AG10803 (cell line): ENCODE measurements at places on chromosomes 5 and 9.
A peak's percentile ranks its signal among the peaks of the same experiment; 100 is the strongest.

GRCh38 chr5:162128117-162128516, 60.5 kb downstream of the GABRG2 start:
- no peak for DNase-seq

DNA sequence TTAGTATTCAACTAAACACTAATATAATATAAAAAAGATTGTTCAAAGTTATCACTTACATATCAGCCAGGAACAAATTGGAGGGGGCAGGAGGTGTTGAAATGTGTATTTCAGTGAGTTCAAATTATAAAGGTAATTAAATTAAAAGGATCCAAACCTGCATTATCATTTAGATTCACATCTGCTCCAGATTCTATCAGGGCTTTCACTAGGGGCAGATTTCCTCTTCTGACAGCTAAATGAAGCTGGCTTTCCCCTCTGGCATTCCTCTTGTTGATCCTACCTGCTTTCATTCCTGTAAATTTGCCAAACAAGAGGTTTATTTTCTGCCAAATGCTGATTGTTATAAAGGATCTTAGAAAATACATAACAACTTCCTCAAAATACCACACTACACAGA, 86.3 kb upstream of the GCNT4 start:
- DNase-seq, result no peak

GRCh38 chr9:3809724-3810123, 283.9 kb upstream of the RFX3 start:
- DNase-seq, result peak; percentile 53

GRCh38 chr5:600886-601541, 11.1 kb upstream of the CEP72 start:
- DNase-seq, result no peak

DNA sequence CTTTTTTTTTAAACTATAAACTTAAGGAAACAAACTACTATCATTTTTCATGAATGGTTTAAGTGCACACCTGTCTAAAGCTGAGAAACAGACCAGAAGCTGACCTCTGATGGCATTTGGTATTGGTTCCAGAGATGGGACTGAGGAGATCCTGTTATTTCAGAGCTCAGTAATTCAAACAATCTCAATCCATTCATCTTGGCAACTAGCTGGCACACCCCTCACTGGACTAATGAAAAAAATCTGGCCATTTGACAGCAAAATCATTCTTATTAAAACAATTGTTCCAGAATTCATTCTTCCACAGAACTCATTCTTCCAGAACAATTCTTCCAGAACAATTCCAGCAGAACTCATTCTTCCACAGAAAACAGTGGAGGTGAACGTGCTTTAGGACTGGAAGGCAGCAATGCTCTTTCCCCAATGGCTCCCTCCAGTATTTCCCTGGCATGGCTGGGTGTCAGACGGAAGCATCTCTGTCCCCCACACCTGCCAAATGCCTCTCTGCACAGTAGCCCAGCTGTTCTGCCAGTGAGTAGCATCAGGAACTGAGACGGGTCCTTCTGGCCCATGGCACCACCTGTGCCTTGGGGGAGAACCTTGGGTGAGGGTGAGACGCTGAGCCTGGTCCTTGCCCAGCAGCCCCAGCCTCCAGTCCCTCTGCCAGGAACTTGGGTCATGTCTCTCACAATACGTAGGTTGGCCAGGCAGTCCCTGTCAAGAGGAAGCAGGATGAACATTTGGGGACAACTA, 87.5 kb upstream of the EQTN start:
- DNase-seq, result no peak

- DNase-seq, result peak; percentile 38
These were observed 19.5 kb downstream of the RAD1 start for GRCh38 chr5:34895641-34896419.

DNA sequence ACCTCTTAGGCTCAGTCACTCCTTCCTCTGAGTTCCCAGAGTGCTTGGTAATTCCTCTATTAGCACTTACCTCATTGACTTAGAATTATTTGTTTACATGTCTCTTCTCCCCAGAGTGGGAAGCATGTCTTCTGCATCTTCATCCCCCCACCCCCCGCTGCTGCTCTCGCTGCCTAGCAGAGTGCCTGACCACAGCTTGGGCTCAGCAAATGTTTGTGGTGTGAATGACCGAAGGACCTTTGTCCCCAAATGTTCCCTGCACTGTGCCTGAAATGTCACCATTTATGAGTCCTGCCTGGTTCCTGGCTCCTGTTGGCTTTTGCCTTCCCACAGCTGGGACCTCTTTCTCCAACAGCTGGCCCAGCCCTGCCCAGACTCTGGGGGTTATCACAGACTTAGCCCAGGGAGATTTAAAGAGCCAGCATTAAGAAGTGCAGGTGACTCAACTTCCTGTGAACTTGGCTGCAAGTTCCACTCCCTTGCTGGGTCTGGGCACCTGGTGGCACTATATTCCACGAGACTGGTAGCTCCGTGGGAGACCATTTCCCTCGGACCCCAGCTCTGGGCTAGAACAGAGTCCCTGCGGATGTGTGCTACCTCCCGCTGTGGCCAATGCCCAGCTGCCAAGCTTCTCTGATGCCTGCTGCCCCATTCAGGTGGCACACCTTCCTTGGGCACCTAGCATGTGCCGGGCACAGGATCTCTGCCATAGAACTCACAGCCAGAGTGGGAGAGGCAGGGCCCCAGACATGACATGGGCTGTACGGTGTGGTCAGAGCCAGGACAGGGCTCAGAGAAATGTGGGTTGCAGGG, 1.8 kb upstream of the HMCN2 start:
- DNase-seq, result no peak

GRCh38 chr5:131545845-131546244, 89.2 kb downstream of the RAPGEF6 start:
- peak; percentile 56 for DNase-seq

DNA sequence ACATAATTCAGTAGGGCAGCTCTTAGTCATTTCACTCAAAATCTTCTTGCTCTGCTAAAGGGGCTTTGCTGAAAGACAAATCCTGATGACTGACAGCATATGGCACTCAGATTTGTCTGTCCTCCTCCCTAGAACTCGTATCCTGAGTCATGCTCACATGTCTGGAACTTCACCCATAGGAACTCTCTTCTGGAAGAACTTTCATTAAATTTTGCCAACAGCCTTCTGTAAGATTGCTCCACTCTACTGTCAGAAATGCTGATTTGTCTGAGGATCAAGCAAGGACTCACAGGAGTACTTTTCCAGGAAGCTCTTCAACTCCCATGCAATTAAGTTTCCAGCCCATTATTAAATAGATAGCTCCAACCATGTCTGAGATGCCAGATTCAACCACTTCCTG, 59.8 kb upstream of the SNX2 start:
- DNase-seq, result peak; percentile 62

DNA sequence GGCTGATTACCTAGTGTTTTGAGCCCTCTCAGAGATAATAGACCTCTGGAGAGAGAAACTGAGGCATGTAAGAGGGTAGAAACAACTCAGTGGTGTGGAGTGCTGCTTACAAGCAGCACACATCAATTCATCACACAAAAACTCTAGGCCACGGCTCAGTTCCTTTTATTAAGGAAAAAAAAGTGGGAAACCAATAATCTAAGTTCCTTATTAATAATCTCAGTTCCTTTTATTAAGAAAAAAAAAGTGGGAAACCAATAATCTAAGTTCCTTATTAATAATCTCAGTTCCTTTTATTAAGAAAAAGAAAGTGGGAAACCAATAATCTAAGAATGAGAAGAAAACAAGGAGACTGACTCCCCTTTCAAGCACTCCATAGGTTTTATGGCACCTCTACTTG, 28.0 kb downstream of the TXNDC8 start:
- DNase-seq, result no peak

GRCh38 chr5:147400881-147401280, 109.0 kb downstream of the DPYSL3 start:
- no peak for DNase-seq

- peak; percentile 27 for DNase-seq
These were observed 175.7 kb downstream of the MELK start for GRCh38 chr9:36748322-36748899.

DNA sequence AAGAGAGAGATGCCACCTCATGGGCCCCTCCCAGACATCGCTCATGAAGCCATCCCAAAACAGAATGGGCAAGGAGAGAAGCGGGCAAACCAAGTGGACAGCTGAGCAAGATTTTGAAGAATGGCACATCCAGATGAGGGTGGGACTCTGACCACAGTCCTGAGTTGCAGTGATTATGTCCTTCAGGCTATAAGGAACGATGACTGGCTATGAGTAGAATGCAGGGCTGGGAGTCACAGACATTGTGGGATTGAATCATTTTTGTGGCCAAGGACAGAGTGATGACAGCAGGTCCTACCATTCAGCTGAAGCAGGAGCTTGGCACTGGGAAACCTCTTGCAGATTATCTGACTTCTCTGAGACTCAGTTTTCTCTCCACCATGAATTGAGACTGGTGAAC, 245.7 kb upstream of the SLC30A5 start:
- DNase-seq, result peak; percentile 62

DNA sequence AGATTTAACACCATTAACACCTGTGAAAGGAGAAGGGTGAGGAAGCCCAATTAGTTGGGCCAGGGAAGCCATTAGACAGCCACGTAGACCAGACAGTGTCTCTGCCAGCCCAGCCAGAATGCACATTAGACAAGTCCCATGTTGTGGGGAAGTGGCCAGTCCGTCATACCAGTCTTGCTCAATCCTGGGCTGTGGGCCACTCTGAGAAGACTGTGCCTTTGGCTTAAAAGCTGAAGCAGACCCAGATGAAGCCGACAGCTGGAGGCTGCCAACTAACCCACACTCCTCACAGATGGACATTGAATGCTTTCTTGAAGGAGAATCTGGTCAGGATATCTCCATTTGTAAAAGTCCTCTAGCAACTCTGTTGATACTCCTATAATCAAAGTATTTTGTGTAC, 128.5 kb downstream of the CHSY3 start:
- DNase-seq, result peak; percentile 60

DNA sequence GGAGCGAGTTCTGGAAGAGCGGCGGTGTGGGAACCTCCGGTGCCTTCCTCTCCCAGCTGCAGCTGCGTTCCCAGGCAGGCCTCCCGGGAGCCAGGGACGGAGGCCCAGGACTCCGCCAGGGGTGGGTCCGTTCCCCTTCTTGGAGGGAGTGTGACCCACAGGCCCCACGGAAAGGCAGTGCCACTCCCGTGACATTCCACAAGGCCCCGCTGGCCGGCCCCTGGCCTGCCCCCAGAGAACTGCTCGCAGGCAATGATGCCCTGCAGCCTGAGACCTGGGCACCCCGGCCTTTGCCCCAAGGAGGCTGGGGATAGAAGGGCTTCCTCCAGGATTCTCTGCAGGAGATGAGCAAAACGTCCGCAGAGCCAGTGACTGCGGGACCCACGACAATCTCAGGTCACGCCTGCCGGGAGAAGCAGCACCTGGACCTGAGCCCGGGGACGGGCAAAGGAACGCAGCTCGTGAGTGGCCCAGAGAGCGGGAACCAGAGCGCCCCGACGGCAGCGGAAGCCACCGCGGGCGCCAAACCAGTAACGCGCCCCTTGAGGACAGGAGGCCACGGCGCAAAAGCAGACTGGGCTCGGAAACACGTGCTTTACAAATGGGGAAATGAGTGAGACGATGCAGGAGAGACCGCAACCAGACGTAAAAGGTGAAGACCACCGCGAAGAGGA, 9.3 kb downstream of the OBP2B start:
- peak; percentile 9 for DNase-seq

DNA sequence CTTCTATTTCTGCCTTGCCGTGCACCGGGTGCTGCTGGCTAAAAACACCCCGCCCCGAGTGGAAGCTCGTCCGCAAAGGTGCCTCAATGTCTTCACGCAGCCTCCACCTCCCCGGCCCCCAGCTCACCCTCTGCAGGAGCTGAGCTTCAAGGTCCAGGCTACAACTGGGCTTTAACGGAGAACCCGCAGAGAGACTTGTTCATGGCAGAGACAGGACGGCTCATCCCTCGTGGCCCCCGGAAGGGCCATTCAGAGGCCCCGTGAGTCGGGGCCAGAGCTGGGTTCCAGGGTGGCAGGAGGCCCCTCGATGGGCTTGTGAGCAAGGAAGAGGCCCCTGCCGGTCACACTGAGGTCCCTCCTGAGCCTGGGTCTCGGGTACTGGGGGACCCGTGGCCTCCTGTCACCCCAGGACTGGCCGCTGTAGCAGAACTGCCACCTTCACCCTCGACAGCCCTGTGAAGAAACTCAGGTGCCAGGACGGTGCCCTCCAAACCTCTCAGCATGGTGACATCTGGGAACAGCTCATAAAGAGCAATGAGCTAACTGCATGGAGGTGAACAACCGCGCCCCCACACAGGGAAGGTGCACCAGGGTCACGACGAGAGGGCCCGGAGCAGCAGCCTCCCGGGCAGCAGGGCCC, 58.0 kb upstream of the UBAC1 start:
- DNase-seq, result no peak

DNA sequence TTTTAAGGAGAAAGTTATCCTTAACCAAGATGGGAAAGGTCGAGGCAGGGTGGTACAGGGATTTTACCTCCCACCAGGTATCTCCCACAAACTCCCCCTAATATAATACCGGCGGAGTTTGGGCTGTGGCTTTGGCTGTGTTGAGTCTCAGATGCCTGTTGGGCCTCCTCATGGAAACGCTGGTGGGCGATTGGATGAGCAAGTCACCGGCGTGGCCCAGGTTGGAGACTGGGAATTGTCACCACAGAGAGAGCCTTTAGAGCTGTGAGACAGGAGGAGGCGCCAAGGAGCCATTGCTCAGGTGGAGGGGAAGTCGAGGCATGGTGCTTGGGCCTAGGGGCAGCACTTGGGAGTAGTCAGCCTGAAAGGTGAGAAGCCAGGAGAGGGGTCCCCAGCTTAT, 3.4 kb upstream of the CAMSAP1 start:
- no peak for DNase-seq

DNA sequence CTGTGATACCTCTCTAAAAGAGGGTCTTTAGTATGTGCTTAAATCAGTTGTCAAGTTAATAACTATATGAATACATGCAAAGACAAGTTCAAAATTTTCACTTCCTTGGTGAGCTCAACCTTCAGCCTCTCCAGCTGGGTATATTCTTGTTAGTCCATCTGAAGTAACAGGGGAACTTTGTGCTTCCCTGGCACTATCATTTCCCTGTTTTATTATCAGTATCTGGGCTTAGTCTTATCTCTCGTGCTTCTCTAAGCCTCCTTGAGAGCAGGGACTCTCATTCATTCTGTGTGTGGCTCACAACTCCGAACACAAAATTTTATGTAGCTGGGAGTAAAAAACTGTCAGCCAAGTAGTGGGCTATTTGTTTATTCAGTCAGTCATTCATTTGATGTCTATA, 175.9 kb upstream of the MAP3K1 start:
- DNase-seq, result no peak

- DNase-seq, result no peak
These were observed 12.8 kb downstream of the CEP78 start for GRCh38 chr9:78248635-78249034.

GRCh38 chr5:20266066-20266465, 278.1 kb upstream of the CDH18 start:
- no peak for DNase-seq

- no peak for DNase-seq
These were observed 11.9 kb downstream of the NKD2 start for GRCh38 chr5:1020452-1020961.

GRCh38 chr9:71748280-71748743, 20.0 kb downstream of the CEMIP2 start:
- peak; percentile 92 for DNase-seq

DNA sequence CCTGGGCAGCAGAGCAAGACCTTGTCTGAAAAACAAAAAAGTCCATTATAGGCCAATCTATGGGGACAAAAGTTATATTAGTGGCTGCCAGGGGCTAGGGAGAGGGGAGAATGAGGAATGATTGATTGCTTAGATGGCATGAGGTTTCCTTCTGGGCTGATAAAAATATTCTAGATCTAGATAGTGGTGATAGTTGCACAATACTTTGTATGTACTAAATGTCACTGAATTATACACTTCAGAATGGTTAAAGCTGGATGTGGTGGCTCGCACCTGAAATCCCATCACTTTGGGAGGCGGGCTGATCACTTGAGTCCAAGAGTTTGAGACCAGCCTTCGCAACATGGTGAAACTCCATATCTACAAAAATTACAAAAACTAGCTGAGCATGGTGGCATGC, 42.8 kb upstream of the TEX48 start:
- no peak for DNase-seq
